Activated CD4-positive, alpha-beta T cell treated with anti-CD3 and anti-CD28 coated beads, Interleukin-10, Interleukin-2, amounts not matched to agents 100 ng/mL and 50 ng/mL, durations not matched to agents 16 hours and 8 hours (primary cell): ENCODE measurements at places on chromosomes 11 and 22.

DNA sequence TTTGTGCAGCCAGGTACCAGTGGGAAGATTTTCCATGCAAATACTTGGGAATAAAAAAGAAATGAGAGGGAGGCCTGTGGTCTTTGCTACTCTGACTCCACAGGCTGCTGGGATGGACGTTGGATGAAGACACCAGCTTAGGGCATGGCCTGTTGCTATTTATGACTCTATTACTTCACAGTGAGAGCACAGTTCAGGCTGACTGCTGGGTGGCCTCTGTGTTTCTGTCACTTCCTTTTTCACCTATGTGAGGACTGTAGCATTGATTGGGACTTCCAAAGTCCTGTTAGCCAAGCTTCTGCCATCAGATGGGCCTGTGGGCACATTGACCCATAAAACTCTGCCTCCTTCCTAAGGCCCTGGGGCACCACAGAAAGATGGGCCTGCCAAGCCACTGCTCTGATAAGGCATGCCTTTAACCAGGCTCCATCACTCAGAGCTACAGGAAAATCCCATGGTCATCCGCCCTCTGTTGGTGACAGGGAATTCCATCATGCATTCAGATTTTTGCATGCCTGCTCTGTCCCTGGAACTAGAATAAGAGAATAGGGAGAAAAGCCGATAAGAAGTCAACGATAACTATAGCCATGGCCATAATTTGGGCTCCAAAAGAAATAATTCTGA is 64.6 kb downstream of the KCNJ1 start:
- DNase-seq = no peak

DNA sequence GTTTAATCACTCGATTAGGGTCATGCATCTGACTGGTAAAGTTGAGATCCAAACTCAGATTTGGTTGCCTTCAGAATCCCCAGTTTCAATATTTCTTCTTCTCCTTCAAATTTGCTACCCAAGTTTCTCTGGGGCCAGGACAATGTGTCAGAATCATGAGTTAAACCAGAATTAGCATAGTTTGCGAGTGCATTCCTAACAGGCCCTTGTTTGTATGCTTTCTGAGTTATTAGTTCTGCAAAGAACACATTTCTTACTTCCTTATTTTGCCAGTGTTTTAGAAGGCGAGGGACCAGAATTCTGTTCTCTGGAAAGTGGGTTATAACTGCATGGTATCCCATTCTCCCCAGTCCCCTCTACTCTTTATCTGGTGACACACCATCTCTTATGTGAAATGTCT is 112.0 kb downstream of the ARL14EP start:
- DNase-seq = no peak

- DNase-seq = no peak
Observed at GRCh38 chr11:1773994-1774550, 10.3 kb upstream of the CTSD start.

- peak; percentile 81 for DNase-seq
Observed at GRCh38 chr11:17230867-17231851, 23.4 kb upstream of the PIK3C2A start.

DNA sequence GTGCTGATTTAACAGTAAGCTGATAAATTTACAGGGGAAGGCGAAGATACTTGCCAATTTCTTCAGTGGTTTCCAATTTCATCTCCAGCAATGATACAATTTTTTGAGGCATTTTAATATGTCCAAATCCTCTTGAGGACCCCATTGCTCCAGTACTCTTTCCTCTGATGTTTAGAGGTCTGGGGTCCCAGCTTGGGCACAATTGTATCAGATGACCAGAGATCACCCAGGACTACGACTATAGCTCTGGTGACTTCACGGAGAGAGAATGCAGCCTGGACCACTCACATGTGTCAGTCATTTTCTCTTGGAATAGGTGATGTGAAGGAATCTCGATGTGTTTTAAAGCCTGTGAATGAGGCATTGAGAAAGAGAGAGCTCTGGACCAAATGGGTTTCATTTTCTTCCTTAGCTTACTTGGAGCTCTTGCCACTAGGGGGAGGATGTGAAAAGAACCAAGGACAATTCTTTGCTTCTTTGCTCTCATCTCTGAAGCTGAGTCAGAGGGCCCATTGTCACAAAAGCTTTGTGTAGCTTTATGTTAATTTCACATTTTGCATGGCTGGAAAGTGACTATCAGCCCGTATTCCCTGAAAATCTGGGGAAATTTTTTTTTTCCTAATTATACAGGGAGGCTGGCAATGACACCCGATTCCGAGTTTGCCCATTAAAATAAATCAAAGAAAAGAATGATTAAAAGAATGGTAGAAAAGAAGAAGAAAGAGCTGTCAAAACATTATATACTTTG is 6.7 kb upstream of the CCDC90B start:
- DNase-seq = peak; percentile 68

- no peak for DNase-seq
Observed at GRCh38 chr22:33544707-33545106, 375.6 kb downstream of the LARGE1 start.

GRCh38 chr11:125772834-125773505 is 5.7 kb downstream of the PATE2 start:
- no peak for DNase-seq
